ENCODE measurements at places on chromosomes 12 and 14.

DNA sequence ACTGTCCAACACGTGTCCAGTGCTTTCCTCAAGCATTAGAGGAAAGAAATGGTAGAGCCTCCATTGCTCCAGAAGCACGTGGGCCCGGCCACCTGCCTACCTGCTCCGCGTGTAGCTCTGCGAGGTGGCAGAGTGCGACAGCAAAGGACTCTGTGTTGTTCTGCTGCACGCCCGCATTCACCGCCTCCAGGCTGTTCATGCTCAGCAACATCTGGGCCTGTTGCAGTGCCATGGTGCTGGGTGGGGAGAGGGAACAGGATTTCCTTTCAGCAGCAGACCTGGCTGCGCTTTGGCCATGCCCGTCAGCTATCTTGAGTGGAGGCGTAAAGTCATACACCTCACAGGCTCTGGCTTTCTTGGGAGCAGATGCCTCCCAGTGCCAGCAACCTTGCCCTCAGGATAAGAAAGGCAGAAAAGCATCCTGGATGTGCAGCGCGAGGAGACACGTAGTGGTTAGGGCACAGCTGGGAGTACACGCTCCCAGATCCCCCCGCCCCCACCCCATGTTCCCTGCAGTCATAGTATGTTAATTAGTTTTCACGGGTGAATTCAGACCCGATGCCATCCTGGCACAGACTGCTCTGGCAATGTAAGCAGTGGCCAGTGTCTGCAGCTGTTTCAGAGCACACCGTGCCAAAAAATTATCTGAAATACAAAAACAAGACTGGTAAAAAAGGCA lies 25.1 kb downstream of the ANAPC5 start:
- DNase-seq = no peak

DNA sequence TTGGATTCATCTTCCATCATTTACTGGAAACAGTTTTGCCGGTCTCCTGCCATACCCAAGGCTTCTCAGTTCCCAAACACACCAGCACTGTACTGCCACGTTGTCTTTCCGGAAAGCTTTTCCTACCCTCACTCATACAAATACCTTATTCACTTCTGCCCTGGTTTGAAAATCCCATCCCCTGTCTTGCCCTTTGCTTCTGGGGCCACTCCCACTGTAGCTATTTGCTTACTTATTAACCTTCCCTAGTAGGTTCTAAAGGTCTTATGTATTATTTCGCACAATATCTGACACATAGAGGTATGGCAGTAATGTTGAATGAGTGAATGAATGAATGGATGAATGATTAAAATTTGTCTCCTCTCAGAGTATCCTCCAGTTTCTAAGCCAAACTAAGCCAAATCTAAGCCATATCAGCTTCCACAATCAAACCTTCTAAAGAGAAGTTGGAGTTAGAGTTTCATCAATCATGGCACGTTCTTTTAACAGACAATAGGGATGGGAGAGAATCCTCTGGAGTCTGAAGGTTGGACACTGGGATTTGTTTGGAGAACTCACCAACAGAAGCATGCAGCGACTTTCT lies 18.6 kb downstream of the TSPAN8 start:
- no peak for DNase-seq

DNA sequence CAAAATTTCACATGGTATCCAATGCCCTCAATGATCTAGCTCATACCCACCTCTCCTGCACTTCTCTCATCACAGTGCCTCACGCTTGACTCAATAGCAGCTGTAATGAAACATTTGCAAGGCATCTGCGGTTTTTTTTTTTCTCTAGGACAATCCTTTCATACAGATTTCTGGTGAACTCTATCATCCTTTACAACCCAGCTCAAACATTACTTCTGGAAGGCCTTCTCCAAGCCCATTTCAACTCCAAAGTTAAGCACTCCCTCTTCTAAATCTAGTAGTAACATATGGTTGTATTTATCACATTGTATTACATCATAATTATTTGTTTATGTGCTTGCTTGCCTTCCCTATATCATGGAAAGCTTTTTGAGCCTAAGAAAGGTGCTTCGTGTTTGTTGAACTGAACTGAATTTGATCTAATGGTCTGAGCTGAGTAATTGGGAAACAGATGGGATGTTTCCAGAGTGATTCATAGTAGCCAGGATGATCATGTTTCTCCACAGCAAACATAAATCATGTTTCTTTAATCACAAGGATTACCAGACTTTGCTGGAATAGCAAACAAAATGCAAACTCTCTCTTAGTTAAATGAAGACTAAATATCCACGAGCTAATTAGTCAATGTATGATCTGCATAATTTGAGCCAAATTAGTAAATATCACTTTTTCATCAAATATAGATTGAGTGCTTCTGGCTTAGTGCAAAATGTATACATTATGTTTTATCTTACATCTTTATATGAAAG lies 14.3 kb downstream of the CFL2 start:
- no peak for DNase-seq

DNA sequence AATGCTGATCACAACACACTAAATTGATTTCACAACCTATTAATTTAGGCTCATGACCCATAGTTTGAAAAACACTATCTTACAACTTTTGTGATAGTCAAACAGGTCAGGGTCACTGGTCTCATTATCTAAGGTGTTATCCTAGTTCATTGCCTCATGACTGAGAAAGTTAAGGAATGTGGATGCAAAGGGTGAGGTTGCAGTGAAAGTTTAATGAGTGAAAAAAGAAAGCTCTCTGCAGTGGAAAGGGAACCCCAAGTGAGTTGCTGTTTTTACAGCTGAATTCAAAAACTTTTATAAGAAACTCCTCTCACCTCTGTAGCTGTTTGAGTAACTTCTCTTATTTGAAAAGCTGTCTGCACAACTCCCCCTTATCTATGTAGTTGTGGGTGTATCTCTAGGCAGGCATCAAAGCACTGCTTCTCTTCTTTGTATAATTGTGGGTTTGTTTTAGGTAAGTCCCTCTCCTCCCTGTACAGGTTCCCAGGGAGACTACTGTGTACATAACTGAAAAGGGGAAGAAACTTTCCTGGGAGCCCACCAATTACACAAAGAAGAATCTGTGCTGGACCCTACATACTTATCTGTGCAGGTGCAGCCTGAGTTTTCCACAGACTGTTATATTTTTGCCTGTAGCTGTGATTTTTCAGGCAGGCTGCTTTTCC lies 18.9 kb downstream of the DNAL1 start:
- DNase-seq = no peak

DNA sequence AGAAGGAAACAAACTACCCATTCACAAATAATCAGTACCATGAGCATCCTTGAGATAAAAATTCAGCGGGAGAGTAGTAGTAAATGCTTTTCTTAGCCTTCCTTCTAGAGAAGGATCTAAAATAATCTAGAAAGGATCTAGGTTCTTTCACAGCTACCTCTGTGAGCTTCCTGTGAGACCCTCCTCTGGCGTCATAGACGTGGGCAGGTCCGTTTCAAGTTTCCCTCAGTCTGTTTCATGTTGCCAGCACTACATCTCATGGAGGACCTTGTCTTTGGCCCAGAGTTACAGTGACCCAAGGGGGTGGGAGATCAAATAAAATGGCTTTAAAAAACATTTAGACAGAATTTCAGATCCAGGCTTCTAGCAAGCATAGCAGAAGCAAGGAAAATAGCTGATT lies 13.6 kb downstream of the DAAM1 start:
- peak; percentile 19 for DNase-seq

DNA sequence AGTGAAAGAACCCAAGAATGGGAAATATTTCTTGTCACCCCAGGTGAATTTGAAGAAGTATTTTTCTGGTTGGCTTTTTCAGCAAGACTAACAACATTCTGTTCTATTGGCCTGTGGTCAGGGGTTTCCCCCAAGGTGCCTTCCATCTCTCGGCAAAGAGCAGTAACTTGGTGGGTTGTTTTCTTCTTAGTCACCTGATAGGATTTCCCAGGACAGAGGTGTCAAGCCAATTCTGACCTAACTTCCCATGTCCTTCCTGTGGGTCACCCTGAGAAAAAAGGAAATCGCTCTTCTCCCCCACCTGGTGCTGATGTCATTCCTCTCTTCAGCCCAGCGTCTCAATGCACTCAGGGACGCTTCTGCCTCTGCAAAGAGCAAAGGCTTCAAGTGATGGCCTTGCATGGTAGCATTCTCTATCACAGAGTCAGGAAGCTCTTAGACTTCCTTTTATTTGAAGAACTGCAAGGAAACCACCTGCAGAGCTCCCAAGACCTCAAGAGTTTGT lies 16.1 kb upstream of the IFNG start:
- DNase-seq = peak; percentile 67

DNA sequence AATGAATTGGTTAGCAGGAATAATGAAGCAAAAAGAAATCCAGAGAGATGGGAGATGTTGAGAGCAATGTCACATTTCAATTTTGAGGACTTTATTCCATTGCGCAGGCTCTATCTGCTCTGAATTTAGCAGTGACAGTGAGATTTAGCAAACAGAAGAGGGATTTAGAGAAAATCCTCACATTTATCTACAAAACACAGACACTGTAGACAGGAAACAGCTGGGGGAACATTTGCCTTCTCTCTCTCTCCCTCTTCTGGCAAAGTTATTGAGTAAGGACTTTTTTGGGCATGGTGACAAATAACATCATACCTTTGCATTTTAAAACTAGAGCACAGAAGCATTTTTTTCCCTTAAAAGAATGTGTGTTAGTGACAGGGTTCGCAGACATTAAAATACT lies at the start of gene IGF1:
IGF1 (minus strand) TSS at position 158 of the 400 bp plus-strand sequence. CDS start 182 bp downstream, outside the sequence.
- DNase-seq = no peak

GRCh38 chr14:23533652-23534435 lies 17.7 kb downstream of the ZFHX2 start:
- DNase-seq = no peak

DNA sequence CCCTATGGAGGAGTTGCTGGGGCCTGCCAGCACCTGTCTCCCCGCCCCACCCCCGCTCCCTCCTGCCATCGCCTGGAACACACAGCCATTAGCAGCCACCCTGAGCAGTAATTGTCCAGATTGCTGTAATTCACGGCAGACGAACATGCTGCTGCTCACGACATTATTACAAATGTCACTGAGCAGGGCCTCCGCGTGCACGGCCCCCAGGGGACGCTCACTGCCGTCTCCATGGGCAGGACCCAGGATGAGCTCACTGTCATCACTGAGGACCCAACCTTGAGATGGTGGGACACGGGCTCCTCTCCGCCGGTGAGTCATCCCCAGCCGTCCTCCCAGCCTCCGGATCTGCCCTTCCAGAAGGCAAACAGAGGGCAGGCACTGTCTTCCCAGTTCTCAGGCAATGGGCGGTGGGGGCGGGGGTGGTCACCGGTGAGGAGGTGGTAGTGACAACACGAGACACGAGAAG lies 100.4 kb downstream of the RFLNA start:
- DNase-seq = no peak

DNA sequence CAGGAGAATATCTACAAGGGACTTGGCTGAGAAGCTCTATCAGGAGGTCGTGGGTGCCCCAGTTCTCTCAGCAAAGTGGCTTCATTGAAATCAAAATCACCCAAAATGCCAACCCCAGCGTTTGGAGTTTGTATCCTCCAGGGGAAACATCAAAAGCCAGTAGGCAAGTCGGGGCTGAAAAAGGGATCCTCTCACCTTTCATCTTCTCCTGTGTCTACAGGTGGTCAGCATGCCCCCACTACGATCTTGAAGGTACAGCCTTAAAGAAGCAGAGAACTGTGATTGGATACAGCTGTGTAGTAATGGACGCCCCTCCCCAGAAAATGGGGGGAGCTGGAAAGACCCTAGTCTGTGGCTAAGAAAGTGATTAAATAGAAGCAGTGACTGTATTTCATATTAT lies 22.2 kb downstream of the HRK start:
- no peak for DNase-seq

DNA sequence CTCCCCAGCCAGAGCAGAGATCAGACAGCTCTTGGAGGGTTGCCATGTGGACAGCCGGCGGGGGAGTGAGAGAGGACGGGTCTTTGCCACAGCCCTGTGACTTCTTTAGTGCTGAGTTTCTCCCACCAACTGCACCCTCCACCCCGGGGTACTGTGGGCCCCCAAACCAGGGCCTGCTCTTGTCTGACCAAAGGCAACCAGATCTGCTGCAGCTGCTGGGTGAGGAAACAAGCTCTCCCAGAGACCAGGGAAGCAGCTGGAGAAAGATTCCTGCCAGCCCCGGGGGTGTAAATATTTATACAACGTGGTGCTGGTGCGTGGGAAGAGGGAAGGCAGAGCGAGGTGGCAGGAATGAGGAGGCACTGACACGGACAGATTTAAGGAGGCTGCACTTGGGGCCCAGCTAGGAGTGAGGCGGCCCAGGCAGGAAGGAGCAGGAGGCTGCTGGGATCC lies 14.3 kb upstream of the ZFP36L1 start:
- DNase-seq = no peak

DNA sequence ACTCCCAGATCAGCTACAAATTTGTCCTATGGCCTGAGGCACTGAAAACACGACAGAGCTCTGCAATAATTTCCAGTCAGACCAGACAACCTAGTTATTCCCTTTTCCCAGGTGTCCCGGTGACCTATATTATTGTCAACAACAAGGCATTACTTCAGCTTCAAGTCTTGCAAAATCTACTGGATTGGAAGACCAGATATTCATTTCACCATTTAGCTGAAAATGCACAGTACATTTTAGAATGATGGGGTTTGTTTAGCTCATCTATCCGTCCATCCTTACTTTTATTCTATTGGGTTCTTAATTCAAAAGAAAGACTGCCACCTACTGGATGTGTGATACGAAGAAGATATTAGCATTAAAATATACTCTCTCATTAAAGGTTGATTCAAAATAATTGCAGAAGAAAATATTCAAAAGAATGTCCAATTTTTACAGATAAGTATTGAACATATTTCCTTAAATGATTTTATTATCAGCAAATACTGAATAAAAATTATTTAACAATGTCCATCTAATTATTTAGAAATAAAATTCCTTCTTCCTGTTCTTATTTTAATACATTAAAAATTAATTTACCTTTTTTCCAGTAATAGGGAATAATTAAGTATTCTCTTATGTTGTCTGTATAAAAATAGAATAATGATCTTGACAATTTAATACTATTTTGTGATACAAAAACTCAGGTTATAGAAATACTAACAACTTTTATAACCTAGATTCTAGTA lies 244.9 kb upstream of the LRIG3 start:
- DNase-seq = no peak

DNA sequence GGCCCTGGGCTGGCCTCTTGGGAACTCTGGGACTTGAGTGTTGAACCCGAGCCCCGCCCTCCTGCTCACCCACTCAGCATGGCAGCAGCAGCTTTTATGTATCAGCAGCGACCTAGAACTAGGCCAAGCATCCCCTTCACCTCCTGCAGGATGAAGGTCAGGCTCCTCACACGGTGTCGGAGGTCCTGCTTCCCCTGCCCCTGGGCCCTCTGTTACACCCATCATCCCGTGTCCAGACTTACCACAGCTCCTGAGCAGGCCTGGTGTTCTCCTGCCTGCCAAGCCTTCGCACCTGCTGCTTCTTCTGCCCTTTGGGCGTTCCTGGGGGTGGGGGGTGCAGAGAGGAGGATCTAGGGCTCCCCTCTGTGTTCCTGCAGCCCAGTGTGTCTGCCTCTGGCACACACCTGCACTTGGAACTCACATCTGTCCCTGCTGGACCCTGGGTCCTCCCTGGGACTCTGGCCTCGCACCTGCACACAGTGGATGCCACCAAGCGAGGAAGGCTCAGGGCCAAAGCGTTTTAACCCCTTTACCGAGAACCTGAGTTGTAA lies 80.3 kb downstream of the PAPOLA start:
- DNase-seq = no peak

- no peak for DNase-seq
Observed at GRCh38 chr12:123996581-123996980, 23.6 kb downstream of the ZNF664 start.

GRCh38 chr14:75800792-75801191 lies 139.7 kb downstream of the TTLL5 start:
- no peak for DNase-seq
